ENCODE measurements at places on chromosomes 4 and X.

GRCh38 chrX:129689796-129690195, 35.0 kb upstream of the APLN start:
- no peak for DNase-seq

- no peak for DNase-seq
These were observed at the start of gene TACR3 for GRCh38 chr4:103719830-103720207. TACR3 (minus strand) TSS chr4:103719985; CDS start chr4:103719675, 310 bp downstream.

DNA sequence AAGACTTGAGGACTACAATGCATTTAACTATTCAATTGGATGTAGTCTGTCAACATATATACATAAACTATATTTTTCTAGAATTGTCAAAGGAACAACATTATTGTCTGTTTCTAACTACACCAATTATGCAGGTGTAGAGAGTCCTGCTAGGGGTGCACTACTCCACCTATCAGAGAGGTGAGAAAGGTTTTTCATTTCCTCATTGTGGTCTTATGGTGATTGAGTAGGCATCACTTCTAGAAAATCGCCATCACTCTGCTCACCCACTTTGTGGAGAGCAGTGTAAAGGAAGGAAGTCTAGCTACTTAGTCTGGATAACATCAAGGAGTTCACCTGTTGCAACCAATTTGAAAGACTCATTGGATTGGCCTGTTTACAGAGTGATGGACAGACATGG, 4.4 kb upstream of the ADH1C start:
- DNase-seq, result no peak

- DNase-seq, result no peak
These were observed 24.9 kb downstream of the TRIM61 start for GRCh38 chr4:164952551-164952950.

- no peak for DNase-seq
These were observed 314.5 kb upstream of the RASGEF1B start for GRCh38 chr4:81786063-81786763.

- no peak for DNase-seq
These were observed 64.3 kb downstream of the RASL11B start for GRCh38 chr4:52926196-52926974.

DNA sequence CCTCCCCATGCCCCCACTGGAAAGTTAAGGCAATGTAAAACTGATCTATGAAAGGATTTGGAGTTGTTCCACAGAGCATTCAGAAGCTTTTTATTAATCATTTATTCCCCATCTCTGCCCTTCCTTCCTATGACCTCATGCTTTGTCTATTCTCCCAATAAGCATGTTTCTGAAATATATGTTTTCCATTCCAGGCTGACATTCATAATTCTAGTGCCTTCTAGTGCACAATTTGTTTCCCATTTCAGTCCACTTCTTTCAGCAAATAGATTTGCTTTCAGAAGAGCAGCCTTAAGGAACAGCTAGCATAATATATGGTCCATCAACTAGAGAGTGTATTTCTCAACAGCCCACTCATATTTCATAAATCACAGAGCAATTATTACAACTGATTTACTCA, 77.1 kb upstream of the ATXN3L start:
- DNase-seq, result no peak

DNA sequence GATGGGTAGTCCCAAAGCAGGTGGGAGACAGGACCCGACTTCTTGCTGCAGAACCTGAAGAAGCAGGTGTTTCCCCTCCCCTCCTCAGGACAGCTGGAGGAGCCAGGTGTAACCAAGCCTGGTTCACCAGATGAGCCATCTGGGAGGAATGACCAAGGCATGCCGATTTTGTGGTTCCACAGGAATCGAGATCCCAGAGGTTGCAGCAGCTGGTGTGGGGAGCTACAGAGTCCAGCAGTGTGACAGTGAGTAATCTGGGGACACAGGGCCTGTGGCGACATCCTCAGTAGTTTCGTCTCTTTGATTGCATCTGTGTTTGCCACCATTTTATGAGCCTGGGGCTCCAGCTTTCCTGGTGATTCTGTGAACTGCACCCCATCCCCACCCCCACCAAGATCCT, 2.6 kb upstream of the NDP start:
- no peak for DNase-seq

DNA sequence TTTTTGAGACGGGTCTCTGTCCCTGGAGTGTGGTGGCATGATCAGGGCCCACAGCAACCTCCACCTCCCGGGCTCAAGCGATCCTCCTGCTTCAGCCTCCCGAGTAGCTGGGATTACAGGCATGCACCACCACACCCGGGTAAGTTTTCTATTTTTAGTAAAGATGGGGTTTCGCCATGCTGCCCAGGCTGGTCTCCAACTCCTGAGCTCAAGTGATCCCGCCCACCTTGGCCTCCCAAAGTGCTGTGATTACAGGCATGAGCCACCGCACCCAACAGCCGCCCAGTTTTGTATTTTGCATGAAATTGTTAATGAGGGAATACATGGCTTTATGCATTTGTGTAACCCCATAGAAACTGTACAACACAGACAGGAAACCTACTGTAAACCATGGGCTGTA, 2.8 kb upstream of the ARHGAP4 start:
- DNase-seq, result no peak

DNA sequence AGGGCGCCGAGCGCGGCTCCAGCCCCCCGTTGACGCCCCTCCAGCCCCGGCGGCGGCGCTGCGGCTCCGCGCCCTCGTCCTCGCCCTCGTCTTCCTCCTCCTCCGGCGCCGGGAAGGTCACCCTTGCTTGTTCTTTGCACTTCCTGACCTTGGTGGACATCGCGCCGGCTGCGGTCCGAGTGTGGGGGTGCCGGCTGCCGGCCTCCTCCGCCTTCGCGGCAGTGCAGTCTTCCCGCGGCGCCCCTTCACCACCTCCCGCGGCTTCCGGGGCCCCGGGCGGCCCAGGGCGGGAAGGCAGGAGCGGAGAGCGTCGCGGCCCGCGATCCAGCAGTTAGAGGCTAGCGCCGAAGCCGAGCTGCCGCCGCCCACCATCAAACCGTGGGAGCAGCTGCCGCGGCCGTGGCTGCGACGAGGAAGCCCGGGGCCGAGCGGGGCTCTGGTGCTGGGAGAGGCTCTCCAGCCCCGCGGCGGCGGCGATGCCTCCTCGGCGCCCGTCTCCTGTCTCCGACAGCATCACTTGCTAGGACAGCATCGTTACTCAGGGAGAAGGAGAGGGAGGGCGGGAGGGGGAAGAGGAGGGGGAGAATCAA, at the start of gene TRPC3:
Gene TRPC3, minus strand, starts transcription at position 540 of the 590 bp plus-strand sequence. Its CDS starts 380 bp downstream, at position 160.
- peak; percentile 46 for DNase-seq

GRCh38 chr4:76235407-76235806, 16.1 kb upstream of the FAM47E start:
- no peak for DNase-seq

GRCh38 chr4:77805840-77806239, 13.3 kb downstream of the CNOT6L start:
- DNase-seq, result no peak

- DNase-seq, result no peak
These were observed 35.3 kb upstream of the NDUFC1 start for GRCh38 chr4:139337612-139338011.

DNA sequence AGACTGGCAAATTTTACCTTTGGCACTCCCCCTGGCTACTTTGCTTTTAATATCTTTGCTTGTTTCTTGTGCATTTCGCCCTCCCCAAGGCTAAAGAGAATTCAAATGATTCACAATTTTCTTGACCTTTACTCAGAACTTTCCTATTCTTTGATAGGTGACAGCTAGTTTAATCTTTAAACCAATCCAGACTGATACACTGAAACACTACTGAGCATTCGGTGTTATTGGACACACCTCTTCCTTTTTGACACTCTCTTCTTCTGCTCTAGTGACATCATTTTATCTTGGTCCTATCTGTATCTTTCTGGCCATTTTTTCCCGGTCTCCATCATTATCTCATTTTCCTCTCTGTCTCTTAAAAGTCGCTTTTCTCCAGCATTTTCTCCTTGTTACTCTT, 103.1 kb downstream of the IL1RAPL2 start:
- DNase-seq, result no peak

DNA sequence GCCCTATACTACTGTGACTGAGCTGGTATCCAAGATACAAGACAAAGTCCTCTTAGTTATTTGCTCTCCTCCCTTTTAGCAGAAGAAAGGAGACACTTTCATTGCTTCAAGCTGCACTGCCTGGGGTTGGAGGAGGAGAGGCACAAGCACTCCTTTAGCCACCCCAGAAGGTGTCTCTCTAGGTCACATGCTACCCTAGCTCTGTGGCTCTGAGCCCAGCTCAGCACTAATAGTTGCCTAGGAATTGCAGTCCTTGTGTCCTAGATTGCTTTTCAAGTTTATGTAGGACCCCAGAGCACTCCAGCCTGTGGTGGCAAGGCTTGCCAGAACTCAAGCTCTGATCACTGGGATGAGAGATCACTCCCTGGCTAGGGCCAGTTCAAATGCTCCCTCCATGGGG, 24.4 kb upstream of the LHFPL1 start:
- DNase-seq, result no peak

DNA sequence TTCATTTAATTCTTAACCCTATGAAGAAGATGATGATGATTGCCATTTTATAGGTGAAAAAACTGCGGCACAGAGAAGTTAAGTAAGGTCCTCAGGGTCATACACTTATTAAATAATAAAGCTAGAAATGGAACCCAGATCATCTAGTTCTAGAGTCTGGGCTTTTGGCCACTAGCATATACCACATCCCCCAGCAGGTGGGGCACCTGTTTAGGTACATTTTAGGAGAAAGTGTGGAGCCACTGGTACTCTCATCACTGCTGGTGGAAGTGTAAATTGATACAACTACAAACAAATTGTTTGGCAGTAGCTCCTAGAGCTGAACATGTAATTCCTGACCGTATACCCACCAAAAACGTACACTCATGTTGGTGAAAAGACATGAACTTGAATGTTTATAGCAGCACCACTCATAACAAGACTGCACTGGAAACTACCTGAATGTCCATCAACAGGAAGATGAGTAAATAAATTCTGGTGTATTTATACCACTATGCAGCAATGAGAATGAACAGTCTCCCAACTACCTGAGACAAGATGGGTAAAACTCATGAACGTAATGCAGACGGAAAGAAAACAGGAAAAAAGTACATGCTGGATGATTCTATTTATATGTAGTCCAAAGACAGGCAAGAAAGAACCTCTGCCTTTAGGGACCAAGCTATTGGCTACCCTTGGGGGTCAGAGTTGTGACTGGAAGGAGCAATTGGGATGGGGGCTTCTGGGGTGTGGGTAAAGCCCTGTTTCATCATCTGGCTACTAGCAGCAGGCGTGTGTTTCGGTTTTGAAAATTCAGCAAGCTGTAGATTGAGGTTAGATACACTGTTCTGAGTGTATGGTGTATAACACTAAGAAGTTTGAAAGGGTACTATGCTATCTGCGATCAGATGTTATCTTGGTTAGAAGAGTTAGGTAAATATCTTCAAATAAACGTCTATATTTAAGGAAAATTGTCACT, 72.3 kb upstream of the ADGRG2 start:
- DNase-seq, result no peak

DNA sequence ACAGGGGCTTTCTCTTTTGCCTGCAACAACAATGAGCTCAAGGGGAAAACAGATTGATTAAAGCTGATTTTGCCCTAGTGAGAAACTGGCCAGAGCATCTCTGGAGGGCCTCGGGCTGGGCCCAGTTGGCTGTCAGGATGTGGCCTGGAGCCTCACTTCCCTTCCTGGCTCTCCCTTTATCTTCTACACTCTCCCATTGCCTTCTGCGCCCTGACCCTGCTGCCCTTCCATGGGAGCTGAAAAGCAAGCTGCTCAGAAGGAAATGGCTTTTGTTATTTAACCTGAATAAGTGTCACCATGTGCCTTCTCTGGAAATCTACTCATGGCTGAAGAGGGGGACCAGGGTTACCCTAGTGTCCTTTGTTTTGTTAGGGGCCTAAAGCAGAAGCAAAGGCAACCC, 43.8 kb downstream of the NHSL2 start:
- DNase-seq, result no peak

DNA sequence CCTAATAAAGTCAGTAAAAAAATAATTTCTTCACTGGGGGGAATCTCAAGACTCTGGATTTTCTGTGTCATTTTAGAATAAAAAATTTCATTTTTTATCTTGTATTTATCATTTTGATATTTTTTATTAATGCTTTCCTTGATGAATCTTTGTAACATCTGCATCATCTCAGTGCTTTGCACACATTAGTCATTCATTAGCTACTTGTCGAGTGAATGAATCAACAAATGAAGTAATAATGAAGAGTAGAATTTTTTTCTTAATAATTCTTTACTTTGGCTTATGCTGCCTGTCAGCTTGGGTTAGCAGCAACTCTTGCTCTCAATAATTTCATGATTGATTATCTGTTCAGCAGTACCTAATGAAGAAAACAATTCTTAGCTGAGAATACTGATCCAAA, 530.8 kb downstream of the GRXCR1 start:
- no peak for DNase-seq

- DNase-seq, result no peak
These were observed 97.7 kb downstream of the MANBA start for GRCh38 chr4:102663073-102663472.

- DNase-seq, result no peak
These were observed 48.8 kb downstream of the HS6ST2 start for GRCh38 chrX:132909643-132910042.

- no peak for DNase-seq
These were observed 279.0 kb downstream of the HS3ST1 start for GRCh38 chr4:11149612-11150259.

DNA sequence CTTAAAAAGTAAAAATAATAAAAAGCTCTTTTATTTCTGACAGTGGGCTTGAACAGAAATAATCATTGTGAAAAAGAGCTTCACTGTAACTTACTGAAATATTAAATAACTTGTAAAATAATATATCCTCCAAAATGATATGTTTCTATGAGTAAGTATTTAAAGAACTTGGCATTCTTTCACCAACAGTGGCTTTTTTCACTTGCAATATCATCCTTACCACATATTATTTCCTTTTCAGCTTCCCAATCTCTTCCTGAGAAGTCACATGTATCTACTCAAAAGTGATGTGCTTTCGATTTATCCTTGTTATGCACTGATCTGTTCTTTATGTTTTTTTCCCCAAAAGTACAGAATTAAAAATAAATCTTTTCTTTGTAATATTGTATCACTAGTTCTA, 2.2 kb upstream of the PCDH18 start:
- no peak for DNase-seq

DNA sequence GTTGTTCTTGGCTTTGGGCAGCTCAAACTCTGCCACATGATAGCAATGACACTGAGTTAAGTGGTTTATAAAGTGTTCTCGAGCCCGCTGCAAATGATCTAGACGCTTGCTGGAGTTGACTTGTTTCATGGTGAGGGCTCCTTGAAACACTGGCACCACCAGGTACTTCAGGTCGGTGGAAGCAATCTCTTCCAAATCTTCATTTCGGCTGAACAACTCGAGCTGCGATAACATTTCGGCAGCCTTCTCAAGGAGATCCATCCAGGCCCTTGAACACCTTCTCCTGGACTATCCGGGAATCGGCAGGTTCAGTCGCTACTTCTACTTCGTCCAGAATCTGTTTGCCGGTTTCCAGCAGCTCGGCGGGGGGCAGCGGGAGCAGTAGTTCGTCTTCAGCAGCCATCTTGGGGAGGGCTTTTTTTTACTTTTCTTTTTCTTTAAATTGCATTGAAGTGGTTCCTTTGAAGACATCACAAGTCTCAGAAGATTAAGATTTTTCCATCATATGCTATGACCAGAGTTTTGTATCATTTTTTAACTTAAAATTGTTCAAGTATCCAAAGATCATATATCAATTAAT, 28.0 kb downstream of the HNRNPDL start:
- no peak for DNase-seq

All from germinal center (tissue), 1 donor.